ENCODE measurements at places on chromosomes 4 and X. TPM values are rescaled to one million over a fixed set of nuclear protein-coding genes. Genes with fewer than 3 reads are reported as not detected.

The NCAPG gene
- 82.8 TPM for total RNA-seq

DNA sequence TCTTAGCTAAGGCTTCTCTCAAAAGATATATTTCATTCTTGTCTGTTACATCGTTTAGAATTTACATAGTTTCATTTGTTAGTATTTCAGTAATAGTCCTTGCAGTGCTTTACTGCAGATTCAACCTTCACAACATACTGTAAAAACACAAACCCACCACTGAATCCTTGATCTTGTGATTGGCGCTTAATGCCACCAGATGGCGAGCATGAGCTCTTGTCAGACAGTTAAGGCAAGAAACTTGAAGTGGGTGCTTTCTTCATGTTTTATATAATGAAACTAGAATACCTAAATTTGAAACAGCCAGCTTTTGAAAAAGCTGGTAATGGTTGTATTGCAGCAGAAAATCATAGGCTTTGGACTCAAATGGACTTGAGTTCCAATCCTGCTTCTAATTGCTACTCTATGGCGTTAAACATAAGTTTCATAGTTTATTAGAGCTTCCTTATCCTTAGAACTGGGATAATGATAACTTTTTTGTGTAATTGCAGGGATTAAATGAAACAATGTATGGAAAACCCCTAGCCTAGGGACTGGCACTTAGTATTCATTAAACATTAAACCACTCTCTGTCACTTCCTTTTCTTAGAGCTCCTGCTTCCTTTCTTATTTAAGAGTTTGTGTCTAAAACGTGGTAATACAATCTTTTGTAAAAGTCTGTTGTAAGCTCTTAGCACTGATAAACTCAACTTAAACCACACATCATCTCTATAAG lies 95.1 kb downstream of the USP9X start:
- H3K27me3 ChIP-seq: no peaks in the 10 kb centered on the region
- no peak overlapping the region for H3K4me3 ChIP-seq
- peaks cover 34% of the 10 kb centered on the region for H3K4me1 ChIP-seq
- peak; percentile 63 for DNase-seq
- peaks cover 16% of the 10 kb centered on the region for H3K36me3 ChIP-seq

- H3K27ac ChIP-seq: no peak overlapping the region
- no peaks in the 10 kb centered on the region for H3K27me3 ChIP-seq
- no peak for DNase-seq
- no peak overlapping the region for H3K4me3 ChIP-seq
- H3K4me1 ChIP-seq: no peaks in the 10 kb centered on the region
Measured at GRCh38 chrX:148517176-148517575, 16.8 kb downstream of the AFF2 start.

- no peak for DNase-seq
- H3K4me3 ChIP-seq: no peak overlapping the region
- no peaks in the 10 kb centered on the region for H3K36me3 ChIP-seq
Measured at GRCh38 chr4:166414431-166414830, 541.4 kb downstream of the TLL1 start.

DNA sequence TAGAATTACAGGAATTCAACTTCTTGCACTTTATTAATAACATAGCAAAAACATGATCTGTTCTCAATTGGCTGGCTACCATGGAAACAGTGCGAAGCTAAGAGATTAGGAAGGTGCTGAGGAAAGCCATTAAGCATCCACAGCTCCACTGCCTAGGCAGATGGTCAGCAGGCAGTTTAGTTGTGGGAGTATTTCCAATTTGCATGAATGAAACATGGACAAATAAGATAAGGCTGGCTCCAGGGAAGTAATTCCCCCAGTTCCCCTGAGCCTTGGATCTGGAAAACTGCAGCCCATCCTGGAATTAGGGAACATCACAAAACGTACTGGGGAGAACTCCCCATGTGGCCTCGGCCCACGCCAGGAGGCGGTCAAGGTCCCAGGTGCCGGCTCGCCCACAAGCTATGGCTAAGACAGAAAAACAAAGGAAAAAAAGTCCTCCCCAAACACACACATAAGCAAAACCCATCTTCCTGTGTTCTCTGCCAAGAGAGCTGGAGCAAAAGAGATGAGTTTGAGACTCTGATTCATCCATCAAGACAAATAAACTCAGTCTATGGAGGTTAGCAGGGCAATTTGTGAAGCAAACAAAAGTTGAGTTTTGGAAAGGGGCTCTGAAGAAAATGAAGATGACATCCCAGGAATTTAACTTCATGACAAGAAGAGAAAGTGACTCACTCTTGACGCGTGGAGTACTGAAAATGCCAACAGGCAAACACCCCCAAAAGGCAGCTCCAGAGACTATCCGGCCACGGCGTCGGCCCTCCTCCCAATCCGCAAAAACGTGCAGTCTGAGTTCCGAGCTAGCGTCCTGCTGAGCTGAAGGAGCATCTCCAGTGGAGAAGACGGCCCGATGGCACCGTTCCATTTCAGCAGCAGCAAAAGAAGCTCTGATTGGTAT lies 45.1 kb downstream of the IGFBP7 start:
- H3K27me3 ChIP-seq: peaks cover 2% of the 10 kb centered on the region
- no peak overlapping the region for H3K27ac ChIP-seq
- no peaks in the 10 kb centered on the region for H3K4me1 ChIP-seq
- no peak for DNase-seq
- no peak overlapping the region for H3K4me3 ChIP-seq
- no peaks in the 10 kb centered on the region for H3K36me3 ChIP-seq

GRCh38 chrX:136271300-136271699 lies 20.1 kb upstream of the MAP7D3 start:
- peaks cover 4% of the 10 kb centered on the region for H3K4me1 ChIP-seq
- H3K36me3 ChIP-seq: no peaks in the 10 kb centered on the region
- H3K27me3 ChIP-seq: no peaks in the 10 kb centered on the region
- H3K27ac ChIP-seq: no peak overlapping the region

Data from activated CD4-positive, alpha-beta T cell treated with anti-CD3 and anti-CD28 coated beads for 36 hours (primary cell).